Stimulated activated CD8-positive, alpha-beta memory T cell treated with anti-CD3 and anti-CD28 coated beads, Interleukin-4, amount 100 ng/mL, for 48 hours (primary cell): ENCODE measurements at places on chromosomes 2 and 18.

DNA sequence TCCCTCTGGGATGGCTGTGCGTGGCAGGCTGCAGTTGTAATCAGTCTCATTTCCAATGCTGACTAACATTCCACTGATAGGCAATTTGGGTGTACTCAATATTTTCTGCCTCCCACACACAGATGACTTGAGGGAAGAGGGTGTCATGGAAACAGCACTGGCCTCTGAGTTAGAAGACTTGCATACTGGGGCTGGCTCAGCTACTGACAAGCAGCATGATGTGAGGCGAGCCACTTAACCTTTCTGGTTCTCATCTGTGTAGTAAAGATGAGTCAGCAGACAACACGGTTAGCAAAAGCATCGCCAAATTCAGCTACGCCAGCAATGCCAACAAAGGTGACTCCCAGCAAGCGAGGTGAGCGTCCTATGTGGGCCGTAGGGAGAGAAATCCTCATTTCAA is 73.5 kb downstream of the COLEC12 start:
- no peak for DNase-seq

GRCh38 chr2:128362889-128363228 is 44.2 kb upstream of the HS6ST1 start:
- DNase-seq: no peak

GRCh38 chr2:209570194-209570593 is 146.3 kb downstream of the MAP2 start:
- DNase-seq: no peak

DNA sequence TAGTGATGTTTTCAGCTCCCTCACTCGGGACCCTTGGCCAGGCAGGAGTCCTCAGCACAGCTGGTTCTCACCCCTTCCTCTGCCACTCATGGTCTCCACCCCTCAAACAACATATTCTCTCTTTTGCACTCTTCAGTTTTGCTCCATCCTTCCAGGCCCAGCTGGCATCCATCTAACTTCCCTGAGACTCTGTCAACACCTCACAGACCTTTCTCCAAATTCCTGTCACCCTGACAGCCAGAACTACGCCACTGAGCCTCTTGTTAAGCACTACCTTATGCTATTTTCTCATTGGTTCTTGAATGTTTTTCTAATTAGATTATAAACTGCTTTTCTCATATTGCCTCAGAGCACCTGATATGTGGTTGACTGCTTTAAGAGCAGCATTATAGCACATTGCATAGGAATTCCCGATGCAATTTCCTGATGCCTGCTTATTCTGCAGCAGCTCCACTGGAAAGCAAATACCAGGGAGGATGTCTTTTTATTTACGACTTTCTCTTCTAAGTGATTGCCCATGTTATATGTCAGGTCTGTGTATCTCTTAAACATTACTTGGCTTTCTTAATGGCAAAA is 12.4 kb upstream of the INO80C start:
- no peak for DNase-seq

GRCh38 chr2:215105607-215106354 is 32.6 kb downstream of the ABCA12 start:
- DNase-seq: no peak

DNA sequence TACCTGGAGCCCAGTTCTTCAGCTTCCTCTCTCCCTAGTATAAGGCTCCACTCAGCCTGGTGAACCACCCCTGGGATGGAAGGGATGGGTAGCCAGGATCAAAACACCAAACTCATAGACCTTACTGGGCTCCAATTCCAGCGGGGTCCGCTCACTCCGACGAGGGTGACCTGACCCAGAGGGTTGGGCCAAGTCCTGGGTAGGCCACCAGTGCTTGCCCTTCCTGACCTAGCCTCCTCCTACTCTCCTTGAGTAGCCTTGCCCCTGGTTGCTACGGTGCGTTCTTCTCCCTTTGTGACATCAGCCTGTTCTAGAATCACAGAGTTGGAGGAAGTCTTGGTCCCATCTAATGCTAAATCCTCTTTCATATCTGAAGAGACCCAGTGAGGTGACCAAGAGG is 537 bp upstream of the STAT4 start:
- no peak for DNase-seq

DNA sequence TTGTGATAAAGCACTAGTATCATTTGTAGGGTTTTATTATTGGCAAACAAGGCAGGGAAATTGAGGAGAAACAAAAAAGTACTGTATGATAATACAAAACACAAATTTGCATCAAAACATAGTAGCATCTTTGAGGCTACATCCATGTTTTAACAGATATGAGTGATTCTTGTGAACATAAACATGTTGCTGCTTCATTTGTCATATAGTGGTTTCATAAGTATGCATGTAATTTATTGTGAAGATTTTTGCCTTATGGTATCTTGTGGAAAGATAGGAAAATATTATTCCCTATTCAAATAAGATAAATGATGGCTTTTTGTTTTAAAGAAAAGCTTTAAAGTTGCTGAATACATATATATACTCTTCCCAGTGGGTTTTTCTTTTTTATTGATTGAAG is 60.3 kb downstream of the VRK2 start:
- no peak for DNase-seq

GRCh38 chr2:100956081-100956480 is 46.0 kb upstream of the RPL31 start:
- DNase-seq: no peak

- DNase-seq: no peak
Observed at GRCh38 chr2:3301001-3301400, 76.6 kb downstream of the EIPR1 start.
